ENCODE measurements at places on chromosomes 6 and 20.

- DNase-seq: no peak
These were observed 47.5 kb downstream of the DLL1 start for GRCh38 chr6:170243386-170243785.

DNA sequence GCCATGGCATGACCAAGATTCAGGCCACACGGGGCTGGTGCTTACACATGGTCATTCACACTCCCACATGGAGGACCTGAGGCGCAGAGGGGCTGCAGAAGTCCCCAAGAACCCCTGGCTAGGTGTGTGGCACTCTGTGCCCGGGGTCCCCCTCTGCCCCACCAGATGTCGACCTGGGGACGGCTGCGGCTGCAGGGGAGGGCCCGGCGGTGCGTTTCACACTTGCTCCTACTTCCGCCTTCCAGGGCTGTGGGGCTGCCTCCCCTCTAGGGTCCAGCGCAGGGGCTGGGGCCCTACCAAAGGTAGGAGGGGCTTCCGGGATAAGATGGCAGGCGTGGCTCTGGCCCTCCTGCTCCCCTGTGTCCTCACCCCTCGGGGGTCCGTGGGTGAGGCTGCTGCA lies 81.1 kb upstream of the SLCO4A1 start:
- DNase-seq: no peak

DNA sequence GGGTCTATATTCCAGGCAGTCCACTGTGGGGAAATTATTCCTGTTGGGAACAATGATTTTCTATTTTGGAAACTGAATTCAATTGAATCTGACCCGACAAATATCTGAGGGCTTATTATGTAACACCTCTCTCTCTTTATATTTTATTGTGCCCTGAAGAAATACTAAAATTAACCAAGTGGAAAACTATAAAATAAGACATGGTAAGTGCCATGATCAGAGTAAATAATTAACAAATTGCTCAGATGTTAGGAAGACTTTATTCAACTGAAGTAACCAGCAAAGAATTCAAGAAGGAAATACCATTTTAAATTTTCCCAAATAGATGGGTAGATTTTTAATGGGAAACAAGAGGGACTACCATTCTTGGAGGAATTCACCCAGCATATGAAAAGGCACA lies 632.9 kb downstream of the MAFB start:
- DNase-seq: no peak

GRCh38 chr6:47446669-47447330 lies 30.8 kb upstream of the CD2AP start:
- no peak for DNase-seq

DNA sequence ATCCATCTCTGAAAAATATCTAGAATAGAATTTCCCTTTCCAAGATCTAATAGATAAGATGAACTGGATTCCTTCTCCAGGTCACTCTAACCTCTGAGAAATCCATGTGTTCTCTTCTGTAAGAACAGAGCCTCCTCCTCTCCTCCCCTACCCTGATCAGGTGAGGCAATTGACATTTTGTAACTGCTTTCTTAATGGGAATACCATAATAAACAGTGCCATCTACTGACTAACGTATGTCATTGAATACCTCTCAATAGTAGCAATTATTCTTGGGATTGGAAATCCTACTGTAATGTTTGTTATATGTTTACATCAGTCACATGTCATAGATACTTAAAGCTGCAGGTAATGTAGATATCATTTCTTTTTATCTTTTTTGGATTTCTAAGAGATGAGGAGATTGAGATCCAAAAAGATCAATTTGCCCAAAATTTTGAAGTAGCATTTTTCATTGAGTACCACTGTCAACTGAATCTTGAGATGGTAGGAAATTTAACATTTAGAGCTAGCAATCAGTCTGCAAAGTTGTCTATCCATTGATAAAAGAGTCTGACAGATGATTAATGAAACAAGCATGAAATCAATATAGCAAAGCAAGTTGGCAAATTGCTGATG lies 365.8 kb upstream of the HSF2 start:
- peak; percentile 77 for DNase-seq

Measured in mesenchymal stem cell (in vitro differentiated cells and primary cell).